ENCODE measurements at places on chromosomes 7 and 10.

DNA sequence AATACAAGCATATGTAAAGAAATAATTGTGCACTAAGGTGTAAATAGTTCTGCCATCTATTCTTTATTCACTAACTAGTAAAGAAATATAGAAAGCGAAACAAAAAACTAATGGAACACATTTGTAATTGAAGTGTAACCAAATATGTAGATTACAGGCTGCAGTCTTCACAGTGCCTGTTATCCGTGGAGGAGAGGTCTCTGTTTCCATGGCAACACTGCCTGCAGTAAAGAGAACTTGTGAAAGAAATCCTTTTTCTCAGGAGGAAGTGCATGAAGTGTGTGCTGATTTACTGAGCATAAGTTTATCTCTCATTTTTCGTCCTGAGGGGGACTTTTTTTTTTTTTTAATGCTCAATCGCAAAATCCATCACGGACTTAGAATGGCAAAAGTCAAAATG is 102.5 kb downstream of the APBB1IP start:
- DNase-seq, result no peak

DNA sequence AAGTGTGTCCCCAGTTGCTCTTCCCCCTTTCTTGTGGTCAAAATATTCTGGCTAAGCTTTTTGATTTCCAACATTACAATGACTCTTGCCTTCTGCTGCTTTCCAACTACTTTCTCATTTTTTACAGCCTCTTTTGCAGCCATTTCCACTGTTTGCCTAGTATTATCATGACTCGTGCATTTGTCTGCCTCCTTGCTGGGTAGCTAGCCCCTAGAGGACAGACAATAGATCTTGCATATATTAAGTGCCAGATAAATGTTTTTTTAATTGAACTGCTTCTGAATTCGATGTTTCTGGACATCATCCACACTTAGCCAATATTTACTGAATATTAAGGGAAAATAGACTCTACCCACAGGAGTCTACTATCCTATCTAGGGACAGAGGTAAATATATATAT is 124.5 kb downstream of the POU6F2 start:
- no peak for DNase-seq

DNA sequence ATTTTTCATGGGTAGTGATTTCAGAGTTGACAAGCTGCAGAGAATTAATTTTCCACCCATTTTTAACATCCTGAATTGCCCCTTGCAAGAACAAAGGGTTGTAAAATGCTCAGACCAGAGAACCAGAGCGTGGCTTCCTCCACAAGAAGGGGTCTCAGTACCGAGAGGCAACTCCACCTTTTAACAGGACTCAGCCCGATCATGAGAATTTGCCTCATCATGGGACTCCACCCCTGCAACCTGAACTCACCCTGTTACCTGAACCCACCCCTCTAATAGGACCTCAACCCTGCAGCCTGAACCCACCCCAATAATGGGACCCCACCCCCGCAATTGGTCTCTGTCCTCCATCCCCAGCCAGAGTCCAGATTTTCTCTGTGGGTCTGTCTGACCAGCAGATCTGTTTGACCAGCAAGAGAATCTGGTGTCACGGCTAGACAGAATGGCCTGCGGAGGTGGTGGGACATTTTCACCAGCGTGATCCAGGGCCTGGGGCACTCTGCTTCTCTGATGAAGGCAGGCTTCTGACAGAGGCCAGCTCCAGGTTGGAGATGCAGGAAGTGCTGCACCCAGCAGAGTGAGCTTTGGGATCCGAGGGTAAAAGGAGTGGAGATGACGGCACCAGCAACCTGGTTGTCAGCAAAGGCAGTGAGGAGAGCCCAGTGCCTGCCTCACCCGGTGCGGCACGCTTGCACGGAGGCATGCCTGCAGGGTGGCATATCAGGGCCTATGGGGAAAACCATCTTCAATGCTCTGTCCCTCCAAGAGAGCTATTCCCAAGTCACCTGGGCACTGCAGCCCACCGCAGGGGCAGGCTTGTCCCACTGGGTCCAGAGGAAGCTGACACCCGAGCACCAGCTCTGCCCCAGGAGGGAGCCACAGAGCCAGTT is 136.6 kb downstream of the TCERG1L start:
- no peak for DNase-seq

GRCh38 chr7:102300643-102301221 is 14.1 kb downstream of the SH2B2 start:
- DNase-seq, result no peak

DNA sequence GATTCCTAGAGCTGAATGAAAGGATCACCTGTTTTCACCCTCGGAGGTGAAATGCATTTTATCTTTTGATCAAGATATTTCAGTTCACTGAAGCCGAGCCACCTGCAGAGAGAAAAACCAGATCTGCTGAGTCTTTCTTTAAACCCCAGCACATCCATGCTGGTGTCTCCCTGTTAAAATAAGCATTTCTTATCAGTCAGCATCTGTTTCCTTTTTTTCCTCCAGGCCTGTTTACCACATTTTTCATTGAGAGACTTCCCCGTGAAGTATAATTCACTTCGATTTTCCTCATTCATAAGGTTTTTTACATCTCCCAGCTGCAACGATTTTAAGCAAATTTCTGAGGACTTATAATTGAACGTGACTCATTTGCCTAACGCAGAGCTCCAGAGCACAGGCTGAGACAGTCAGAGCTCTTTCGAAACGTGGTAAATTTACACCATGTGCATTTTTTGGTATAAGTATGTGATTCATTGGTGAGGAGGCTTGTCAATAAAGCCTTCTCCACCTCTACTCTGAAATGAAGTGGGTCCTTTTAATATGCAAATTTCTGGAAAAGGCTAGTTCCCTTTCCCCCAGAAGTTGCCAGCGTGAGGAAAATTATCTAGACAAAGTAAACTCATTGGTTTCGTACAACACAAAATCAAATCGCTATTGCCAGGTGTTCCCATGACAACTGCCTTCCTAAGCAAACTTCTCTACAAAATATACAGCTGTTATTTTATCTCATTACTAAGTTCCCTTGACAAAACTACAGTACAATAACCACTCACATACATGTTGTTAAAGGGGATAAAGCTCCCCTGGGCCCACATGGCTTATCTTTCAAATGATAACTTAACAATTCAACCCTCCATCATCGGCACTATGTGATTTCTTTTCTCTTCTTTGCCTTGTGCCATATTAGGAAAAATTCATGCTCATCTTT is 374.8 kb upstream of the AKR1E2 start:
- DNase-seq, result no peak

DNA sequence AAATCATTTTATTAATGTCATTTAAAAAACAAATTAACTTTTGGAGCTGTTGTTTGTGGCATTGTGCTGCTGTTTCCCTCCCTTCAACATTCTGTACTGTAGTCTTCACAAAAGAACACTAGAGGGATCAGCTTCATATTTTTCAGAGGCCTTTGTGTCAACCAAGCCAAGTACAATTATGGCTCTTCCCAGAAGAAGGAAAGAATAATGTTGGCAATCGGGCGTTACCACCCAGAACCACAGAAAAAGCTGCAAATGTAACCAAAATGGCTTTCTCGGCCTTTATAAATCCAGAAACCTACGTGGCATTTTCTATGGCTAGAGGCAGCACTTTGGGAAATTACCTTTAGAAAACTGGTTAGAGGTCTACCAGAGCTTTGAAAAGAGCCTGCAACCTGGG is 98.8 kb upstream of the COL1A2 start:
- DNase-seq, result no peak

DNA sequence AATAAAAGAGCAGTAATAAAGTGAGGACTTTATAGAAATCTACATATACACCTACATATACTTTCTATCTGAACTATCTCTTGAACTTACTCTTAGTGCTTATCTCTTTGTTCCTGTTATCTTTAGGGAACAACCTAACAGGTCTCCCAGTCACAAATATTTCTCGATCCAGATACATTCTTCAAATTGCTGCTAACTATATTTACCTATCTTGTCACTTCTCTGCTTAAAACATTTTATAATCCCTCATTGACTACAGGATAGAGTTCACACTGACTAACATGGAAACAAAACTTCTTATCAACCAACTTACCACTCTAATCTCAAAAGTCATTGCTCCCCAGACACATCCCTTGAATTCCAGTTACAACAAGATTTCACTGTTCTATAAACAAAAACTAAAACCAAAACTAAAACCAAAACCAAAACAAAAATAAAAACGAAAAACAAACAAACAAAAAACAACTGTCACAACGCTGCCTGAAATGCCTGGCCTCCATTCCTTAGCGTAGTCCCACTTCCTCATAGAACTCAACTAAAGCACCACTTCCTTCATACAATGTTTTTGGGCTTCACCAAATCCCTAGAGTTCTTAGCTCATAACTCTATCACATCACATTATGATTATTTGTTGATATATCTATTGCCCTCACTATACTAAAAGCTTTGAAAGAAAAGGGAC is 134.7 kb downstream of the SEMA3D start:
- DNase-seq, result no peak

GRCh38 chr7:38535073-38535472 is 96.1 kb downstream of the AMPH start:
- DNase-seq, result no peak

DNA sequence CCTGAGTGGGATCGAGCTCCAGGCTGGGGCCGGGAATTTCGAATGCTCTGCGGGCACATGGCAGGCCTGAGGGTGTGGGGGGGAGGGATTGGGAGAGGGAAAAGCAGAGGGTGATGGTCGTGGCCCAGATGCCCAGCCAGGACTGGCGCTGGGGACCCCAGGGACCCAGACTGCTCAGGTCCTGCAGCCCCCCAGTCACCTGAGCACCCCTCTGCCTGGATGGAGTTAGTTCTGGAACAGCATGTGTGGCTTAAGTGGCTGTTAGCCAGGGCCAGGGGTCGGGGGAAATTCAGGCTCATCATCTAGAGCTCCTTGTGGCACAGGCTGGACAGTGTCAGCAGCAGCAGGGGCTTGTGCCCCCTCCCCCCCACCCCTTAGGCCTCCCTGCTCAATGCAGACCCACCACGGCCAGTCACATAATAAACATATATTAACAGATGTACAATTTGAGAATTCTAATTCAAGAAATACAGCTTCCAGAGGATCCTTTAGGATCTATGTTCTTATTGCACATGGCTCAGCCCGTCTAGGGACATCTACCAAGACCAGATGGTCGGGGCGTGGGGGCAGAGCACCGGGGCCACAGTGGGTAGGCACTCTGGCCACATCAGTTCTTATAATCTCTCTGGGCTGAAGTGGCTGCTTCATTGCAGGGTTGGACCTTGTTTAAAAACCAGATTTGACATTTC is 22.2 kb downstream of the DNAJB12 start:
- no peak for DNase-seq

DNA sequence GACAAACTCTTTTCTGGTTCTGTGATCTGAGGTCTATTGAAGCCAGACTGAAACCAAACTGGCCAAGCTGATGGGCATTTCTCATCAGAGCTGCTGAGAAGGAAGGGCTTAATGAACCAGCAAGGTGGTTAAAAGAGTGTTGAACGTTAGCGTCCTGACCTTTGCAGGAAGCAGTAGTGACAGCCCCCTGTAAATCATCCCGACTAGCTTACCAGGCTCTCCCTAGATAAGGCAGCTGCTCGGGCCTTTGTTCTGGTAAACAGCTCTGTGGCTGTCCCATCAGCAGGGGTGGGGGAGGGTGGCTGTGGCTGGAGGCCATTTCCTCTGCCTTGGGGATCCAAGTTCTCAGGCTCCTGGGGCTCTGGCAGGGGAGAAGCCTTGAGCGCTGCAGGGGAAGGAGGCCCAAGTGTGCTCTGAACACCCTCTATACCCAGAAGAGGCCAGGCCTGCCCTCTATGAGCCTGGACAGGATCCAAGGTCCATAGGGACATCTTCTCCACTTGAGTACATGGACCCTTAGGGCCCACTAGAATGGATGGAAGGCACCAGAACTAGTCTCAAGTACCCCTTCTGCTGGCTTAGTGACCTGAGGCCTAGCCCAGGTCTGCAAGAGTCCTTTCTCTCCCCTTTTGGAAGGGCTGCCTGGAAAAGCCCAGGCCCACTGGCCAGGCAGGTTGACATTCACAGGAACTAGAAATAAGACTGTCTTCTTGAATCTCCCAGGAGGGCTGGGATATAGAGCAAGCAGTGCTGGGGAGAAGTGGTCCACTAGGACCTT is 134.6 kb downstream of the ARHGAP22 start:
- no peak for DNase-seq

DNA sequence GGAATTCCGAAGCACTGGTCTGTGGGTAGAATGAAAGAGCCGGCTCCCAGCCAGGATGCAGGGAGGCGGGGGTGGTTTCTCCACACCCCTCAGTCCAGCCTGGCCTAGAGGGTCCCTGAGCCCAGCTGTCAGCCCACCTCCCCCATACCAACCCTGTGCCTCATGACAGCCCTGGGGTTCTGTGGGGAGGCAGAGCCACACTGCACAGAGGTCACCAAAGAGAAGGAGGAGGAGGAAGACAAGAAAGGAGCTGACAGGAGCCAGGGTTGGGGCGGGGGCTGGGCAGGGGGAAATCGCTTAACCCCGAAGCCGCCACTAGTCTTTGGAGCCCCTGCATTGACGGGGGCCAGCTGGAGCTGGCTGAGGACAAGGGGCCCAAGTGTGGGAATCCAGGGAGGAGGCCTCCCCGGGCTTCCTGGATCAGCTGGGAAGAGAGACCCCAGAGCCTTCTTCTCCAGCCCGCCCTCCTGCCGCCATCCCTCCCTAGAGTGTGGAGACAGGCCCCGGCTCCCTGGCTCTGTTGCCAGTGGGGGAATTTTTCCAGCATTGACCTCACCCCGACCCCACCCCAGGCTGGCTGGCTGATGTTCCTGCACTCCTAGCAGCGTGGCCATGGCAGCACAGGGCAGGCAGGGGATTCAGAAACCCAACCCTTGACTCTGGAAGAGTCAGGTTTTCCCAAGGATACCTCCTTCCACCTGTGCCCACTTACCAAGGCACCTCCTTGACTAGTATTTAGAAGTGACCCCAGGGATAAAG is 32.5 kb downstream of the KAZALD1 start:
- DNase-seq, result no peak

DNA sequence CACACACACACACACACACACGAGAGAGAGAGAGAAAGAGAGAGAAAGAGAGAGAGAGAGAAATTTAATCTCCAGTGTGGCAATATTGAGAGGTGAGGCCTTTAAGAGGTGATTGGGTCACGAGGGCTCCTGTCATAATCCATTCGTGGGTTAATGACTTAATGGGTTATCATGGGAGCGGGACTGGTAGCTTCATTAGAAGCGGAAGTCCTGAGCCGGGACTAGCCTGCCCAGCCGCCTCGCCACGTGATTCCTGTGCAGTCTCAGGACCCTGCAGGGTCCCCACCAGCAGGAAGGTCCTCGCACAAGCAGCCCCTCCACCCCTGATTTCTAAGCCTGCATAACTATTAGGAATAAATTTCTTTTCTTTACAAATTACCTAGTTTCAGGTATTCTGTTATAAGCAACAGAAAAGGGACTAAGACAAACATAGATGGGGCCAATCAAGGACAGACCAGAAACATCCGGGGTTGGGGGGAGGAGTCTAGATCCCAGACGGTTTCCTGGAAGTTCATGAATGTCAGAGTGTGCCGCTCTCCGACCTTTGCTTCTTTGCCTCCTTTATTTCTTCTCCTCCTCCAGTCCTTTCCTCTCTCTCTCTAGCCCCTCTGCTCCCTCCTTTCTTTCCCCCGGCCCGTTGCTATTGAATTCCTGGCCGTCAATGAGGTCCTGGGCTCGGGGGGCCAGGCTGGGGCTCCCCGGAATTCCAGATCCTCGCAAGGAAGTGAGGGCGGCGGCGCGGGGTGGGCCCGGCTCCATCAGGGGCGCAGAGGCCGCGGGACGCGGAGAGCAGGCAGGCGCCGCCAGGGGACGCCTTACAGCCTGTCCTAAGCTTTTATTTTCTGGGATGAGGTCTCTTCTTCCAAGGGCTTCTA is 146.8 kb downstream of the CYP26A1 start:
- no peak for DNase-seq

GRCh38 chr10:26311383-26311940 is 94.9 kb downstream of the GAD2 start:
- DNase-seq, result no peak

Data from NCI-H510A (cell line).